Keratinocyte (primary cell): ENCODE measurements at places on chromosomes 2 and 18.

DNA sequence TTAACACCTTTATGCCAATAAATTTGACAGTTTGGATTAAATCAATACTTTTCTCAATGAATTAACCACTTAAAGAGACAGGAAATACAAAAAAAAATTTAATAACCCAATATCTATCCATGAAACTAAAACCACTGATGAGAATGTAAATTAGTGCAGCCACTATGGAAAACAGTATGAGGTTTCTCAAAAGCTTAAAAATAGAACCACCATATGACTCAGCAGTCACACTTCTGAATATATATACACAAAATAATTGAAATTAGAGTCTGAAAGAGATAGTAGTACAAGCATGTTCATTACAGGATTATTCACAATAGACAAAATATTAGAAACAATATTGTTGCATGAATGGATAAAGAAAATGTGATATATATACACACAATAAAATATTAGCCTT is 382.1 kb upstream of the SETBP1 start:
- H3K4me3 ChIP-seq = no peak overlapping the region
- H3K27me3 ChIP-seq = no peaks in the 10 kb centered on the region
- DNase-seq = no peak
- H3K4me1 ChIP-seq = no peaks in the 10 kb centered on the region

GRCh38 chr2:32965523-32966171 is 18.9 kb downstream of the LTBP1 start:
- no peak overlapping the region for H3K27ac ChIP-seq
- no peaks in the 10 kb centered on the region for H3K4me1 ChIP-seq
- no peaks in the 10 kb centered on the region for H3K36me3 ChIP-seq
- DNase-seq = no peak

GRCh38 chr2:141710589-141711239 is 420.1 kb downstream of the LRP1B start:
- no peak overlapping the region for H3K4me3 ChIP-seq
- H3K27ac ChIP-seq = no peak overlapping the region
- no peaks in the 10 kb centered on the region for H3K4me1 ChIP-seq
- DNase-seq = no peak
- no peaks in the 10 kb centered on the region for H3K36me3 ChIP-seq

DNA sequence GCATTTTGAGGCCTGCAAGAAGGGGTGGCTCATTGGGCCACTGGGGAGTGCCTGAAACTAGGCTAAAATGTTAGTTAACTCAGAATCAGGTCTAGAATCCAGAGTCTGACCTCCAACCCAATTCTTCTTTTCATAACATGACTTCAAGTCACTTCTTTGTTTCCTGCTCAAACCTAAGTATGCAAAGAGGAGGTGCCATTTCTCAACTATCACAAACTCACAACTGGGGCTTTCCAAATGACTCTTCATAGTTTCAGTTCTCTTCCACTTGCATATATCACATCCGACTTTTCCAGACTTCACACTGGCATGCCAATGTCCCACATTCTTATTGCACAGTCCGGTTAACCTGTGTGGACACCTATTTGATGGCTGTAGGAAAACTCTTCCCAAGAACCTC is 211.6 kb downstream of the TCF4 start:
- H3K27ac ChIP-seq = no peak overlapping the region
- H3K4me1 ChIP-seq = no peaks in the 10 kb centered on the region
- H3K4me3 ChIP-seq = no peak overlapping the region
- H3K27me3 ChIP-seq = no peaks in the 10 kb centered on the region
- DNase-seq = no peak

GRCh38 chr2:37711831-37712230 is 40.4 kb upstream of the CDC42EP3 start:
- H3K4me3 ChIP-seq = no peak overlapping the region
- H3K27me3 ChIP-seq = no peaks in the 10 kb centered on the region
- H3K4me1 ChIP-seq = peaks cover 15% of the 10 kb centered on the region
- DNase-seq = peak; percentile 48
- no peak overlapping the region for H3K27ac ChIP-seq

GRCh38 chr2:111231532-111232252 is 111.0 kb downstream of the BCL2L11 start:
- no peaks in the 10 kb centered on the region for H3K36me3 ChIP-seq
- DNase-seq = no peak
- H3K27ac ChIP-seq = no peak overlapping the region
- no peak overlapping the region for H3K4me3 ChIP-seq
- H3K27me3 ChIP-seq = no peaks in the 10 kb centered on the region

DNA sequence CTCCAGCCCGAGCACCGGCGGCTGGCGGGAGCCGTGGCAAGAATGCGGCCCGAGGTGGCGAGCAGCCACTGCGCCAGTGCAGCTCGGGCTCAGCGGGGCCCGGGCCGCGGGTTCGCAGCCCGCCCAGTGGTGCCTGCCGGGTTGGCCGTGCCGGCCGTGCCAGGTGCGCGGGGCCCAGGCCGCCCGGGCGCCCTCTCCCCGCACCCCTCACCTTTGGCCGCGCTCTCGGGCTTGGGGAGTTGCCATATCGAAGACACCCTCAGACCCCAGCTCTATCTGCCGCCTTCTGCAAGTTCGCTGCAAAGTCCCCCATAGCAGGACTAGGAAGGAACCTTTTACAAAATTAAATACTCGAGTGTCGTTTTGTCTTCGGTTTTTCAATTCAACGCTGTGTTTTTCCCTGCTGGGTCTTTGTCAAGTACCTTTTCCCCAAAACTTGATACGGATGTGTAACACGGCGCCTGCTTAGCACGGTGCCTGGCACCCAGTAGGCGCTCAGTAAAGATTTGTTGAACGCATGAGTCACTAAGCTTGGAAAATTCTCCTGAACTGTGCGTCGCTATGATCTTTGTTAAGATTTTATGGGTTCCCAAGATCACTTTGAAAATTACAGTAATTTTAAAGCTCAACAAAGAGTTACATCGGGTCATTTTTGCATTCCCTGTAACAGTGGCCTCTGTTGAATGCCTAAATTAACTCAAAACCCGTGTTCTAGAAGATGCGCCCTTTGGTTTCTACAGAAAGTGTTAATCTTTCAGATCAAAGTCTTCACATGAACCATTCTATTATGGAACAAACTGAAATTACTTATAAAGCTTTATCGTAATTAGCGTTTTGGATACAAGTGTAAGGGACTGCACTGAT is 750 bp downstream of the STRADB start:
- no peak for DNase-seq
- peaks cover 23% of the 10 kb centered on the region for H3K4me1 ChIP-seq
- peak overlapping the region; percentile 87 for H3K27ac ChIP-seq
- H3K36me3 ChIP-seq = no peaks in the 10 kb centered on the region

GRCh38 chr2:121134728-121135127 is 150.3 kb downstream of the TFCP2L1 start:
- H3K4me3 ChIP-seq = no peak overlapping the region
- DNase-seq = no peak
- no peaks in the 10 kb centered on the region for H3K27me3 ChIP-seq
- H3K36me3 ChIP-seq = no peaks in the 10 kb centered on the region
- no peaks in the 10 kb centered on the region for H3K4me1 ChIP-seq

DNA sequence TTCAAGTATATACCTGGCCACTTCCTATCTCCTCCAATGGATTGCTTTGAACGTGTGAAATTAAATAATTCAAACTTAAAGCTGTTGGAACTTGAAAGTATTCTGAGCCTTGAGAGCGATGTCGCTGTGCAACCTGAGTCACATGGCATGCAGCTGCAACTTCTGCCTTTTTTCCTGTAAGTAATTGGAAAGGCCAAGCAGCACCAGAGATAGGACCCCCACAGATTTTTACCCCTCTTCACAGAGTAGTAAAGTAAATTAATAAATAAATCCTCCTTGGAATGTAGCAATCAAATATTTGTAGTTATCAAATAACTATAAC is 3.2 kb upstream of the RNF149 start:
- DNase-seq = no peak
- H3K36me3 ChIP-seq = no peaks in the 10 kb centered on the region
- H3K27ac ChIP-seq = no peak overlapping the region
- H3K4me3 ChIP-seq = no peak overlapping the region
- no peaks in the 10 kb centered on the region for H3K27me3 ChIP-seq

DNA sequence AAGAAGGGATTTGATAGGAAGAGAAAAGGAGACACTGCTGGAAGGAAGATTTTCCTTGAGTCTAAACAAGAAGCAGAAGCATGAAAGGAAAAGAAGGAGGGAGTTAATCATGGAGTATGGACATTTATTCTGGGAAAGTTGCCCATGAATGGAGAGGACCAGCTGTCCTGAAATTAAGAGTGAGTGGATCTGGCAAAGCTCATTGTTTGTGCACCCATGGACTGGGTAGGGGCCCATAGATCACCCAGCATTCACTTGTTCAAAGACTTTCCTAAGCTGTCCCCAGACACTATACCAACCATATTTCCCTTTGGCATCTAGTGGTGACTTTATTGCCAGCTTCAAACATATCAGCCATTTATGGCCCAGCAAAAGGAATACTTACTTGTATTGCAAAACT is 422.7 kb downstream of the FBXO15 start:
- DNase-seq = no peak
- H3K27ac ChIP-seq = no peak overlapping the region
- no peaks in the 10 kb centered on the region for H3K27me3 ChIP-seq
- no peaks in the 10 kb centered on the region for H3K4me1 ChIP-seq
- H3K36me3 ChIP-seq = no peaks in the 10 kb centered on the region

DNA sequence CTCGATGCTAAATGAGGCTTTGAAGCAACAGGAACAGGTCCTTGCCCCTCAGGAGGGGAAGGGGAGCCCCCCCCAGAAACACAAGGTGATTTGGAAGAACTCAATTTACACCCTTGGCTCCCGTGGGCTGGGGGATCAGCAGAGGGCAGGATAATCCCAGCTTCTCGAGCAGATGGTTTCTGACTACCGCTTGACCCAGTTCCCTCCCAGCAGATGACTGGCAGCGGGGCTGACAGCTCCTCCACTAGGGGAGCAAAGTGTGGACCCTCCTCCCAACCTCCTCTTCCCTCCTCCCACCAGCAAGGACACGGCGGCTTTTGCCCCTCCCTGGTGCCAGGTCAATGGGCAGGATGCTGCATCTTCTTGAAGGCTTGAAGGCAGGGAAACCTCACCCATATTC is 3.5 kb upstream of the INHBB start:
- DNase-seq = no peak
- H3K27ac ChIP-seq = no peak overlapping the region
- no peak overlapping the region for H3K4me3 ChIP-seq
- H3K4me1 ChIP-seq = peaks cover 3% of the 10 kb centered on the region

DNA sequence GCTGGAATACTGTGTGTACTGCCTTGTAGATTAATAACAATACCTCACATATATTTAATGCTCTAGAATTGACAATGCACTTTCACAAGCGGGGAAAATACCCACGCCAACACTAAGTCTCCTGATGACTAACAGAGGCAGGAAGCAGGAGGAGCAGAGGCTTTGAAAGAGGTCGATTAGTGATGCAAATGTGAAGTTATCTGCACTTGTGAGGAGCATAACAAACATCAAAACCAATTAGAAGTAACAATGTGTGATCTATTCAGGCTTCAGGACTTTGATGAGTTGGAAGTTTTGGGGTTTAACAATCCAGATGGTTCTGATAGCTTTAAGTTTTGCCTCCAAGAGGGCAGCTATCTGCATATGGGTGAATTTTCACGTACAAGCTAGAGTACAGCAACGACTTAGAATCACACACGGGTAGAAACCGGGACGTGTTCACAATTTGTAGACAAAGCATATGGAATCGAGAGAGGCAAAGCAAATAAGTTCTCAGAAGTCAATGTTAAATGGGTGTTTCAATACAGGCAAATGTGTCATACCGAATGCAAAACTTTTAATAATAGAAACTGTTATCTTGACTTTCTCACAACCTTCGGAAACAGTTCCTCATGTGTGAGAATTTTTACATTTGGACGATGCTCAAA is 114.5 kb downstream of the METTL8 start:
- H3K27me3 ChIP-seq = no peaks in the 10 kb centered on the region
- H3K4me1 ChIP-seq = no peaks in the 10 kb centered on the region
- peaks cover 8% of the 10 kb centered on the region for H3K36me3 ChIP-seq
- DNase-seq = no peak
- H3K4me3 ChIP-seq = no peak overlapping the region
- H3K27ac ChIP-seq = no peak overlapping the region

DNA sequence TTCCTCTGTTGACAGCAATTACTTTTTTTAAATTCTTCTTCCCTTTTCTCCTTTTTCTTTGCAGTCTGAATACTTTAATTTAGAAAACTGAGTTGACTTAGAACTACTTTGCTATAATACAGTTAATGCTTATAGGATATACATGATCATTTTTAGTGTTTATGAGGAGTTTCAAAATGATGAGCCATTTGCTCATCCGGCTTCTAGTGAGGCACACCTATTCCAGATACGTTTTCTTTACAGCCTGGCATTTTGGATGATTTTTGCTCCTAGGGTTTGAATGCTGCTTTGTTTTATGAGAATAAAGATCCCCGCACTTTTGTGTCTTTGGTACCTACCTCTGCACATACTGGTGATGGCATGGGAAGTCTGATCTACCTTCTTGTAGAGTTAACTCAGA is 52.8 kb downstream of the EIF5B start:
- H3K36me3 ChIP-seq = peaks cover 30% of the 10 kb centered on the region
- H3K27me3 ChIP-seq = no peaks in the 10 kb centered on the region
- no peak overlapping the region for H3K4me3 ChIP-seq
- H3K4me1 ChIP-seq = no peaks in the 10 kb centered on the region
- H3K27ac ChIP-seq = no peak overlapping the region

DNA sequence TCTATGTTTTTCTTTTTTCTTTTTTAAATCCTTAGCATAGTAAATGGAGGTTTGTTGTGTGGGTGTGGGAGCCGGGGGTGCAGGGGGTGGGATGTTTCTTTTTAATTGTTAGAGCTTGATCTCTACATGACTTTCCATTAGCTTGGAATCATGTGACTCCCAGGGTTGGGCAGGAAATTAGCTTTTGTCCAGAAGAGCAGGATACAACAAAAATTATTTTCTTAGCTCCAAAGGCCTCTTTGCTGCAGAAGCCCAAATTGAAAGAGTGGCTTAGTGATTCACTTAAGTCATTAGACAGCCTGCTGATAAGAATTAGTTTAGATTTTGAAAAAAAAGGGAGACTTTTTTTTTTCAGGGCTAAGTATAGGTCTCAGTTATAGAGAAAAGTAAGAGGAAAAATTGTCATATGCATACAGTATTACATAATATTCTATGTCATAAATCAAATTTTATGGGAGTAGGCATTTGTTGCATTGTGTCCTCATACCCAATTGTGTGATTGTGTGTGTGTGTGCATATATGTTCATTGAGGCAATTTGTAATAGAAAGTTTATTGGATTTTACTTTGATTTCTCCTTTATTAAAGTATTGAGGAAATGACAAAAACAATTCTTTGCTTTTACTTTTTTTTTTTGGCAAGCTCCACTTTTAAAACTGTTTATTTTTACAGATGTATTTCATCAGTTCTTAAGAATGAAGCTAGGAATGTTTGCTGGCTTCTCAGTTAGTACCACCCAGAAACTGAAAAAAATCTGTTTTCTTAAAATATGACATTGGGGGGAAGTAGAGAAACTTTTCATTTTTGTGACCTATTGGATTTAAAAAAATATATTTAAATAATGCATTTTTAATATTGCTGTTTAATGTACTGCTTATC is 47.4 kb downstream of the TSPYL6 start:
- no peak for DNase-seq
- no peak overlapping the region for H3K4me3 ChIP-seq
- H3K36me3 ChIP-seq = no peaks in the 10 kb centered on the region
- H3K4me1 ChIP-seq = no peaks in the 10 kb centered on the region

- DNase-seq = no peak
- no peaks in the 10 kb centered on the region for H3K27me3 ChIP-seq
- no peak overlapping the region for H3K4me3 ChIP-seq
- no peak overlapping the region for H3K27ac ChIP-seq
- H3K4me1 ChIP-seq = no peaks in the 10 kb centered on the region
These were observed 211.7 kb upstream of the RASGRP3 start for GRCh38 chr2:33264766-33265165.
